ENCODE measurements at places on chromosomes 11 and 22.
A peak's percentile ranks its signal among the peaks of the same experiment; 100 is the strongest.

DNA sequence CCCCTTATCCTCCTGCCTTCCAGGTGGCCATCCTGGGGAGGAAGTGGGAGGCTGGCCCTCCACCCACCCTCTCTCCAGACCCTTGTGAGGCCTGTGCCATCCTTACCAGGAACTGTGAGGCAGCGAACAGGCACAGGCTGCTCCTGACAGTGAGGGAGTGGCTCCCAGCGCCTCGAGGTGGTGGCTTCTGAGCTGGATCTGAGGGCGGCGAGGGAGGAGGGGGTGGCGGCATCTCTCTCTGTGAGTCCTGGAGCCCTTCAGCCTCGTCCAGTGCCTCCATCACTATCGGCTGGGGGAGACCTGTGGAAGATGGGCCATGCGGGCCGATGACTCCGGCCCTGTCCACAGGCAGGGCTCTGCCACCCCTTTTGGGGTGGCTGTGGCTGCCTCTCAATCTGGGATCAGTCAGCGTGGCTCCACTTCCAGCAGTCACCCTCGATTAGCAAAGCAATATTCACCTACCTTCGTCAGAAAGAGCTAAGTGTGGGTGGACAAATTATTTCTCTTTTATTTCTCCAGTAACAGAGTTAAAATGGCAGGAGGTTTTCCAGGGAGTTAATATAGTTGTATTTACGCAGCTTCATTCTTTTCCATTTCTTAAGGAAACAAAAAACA, 18.0 kb upstream of the IGSF22 start:
- no peak for DNase-seq

GRCh38 chr11:1923201-1923956, 3.9 kb downstream of the TNNT3 start:
- no peak for DNase-seq

DNA sequence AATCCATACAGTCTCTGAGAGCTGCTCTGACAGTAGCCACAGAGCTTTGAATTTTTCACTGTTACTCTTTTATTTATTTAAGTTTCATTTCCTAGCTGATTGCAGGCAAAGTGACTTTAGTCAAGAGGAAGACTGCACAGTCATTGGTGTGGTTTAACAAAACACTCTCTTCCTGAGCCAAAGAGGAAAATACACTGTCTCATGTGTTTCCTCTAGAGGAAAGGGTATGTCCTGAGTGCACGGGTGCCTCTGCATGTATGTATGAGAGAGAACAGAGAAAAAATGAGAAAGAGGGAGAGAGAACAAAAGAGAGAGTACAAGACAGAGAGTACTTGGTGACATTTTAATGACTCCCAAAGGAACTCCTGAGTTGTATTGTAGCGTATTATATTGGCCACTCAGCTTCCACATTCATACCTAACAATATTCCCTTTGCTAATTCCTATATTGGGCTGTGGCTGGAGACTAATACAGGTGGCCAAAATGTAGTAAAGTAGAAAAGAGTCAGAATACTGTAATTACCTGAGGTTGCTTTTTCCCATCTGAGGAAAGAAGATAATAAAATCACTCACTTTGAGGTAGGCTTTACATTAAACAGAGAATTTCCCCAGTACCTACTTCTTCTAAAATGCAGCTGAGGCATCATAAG, at the start of gene OR4D9:
Gene OR4D9, plus strand, starts transcription at position 599 of the 649 bp plus-strand sequence. CDS start 3,374 bp downstream, outside the sequence.
- DNase-seq = no peak

DNA sequence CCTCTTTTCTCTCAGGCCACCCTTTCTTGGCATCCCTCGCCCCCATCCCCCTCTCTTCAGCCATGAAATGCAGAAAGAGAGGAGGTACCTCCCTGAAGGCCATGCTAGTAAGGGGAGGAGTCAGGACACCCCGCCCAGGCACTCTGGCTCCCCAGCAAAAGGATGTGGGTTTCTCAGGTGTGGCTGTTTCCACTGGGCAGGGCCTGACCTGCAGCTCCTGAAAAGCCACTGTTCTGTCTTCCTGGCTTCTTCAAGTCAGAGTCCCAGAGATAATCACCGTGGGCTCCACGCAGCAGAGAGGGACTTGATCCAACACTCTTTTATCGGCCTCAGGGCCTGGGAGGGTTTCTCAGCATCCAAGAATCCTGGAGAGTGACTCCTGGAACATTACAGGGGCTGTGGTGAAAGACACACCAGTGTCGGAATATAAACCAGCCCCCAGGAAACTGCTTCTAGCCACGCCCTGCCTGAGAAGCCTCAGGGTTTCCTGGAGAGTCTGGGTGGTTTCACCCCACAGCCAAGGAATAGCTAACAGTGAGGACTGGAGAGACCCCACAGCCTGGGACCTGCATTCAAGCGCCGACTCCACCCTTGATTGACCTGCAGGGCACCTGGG, 45.7 kb upstream of the TSPAN18 start:
- peak; percentile 39 for DNase-seq

DNA sequence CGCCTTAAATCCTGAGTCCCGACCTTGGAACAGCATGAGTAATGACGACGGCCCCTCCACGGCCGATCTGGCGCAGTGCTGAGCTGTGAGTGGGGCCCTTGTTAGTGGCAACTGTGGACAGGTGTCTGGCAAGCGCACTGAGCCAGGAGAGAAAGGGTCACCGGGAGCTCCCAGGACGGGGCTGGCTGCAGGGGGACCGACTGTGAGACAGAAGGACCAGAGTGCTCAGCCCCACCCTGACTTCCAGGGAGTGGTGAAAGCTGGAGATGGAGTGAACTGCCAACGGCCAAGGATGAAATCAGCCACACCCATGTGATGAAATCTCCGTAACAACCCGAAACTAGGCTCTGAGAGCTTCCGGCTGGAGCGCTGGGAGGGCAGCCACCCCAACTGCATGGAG, 228.6 kb downstream of the BRD1 start:
- no peak for DNase-seq

- no peak for DNase-seq
Measured at GRCh38 chr22:23218867-23219251, 38.5 kb downstream of the BCR start.

GRCh38 chr11:16891964-16892363, 122.2 kb downstream of the PLEKHA7 start:
- DNase-seq = no peak

- DNase-seq = no peak
Measured at GRCh38 chr11:119907122-119907851, 178.3 kb upstream of the NECTIN1 start.

- DNase-seq = peak; percentile 35
Measured at GRCh38 chr22:32801537-32802236, at the start of gene TIMP3. TSS of gene TIMP3 (plus strand) at chr22:32801705. CDS start at chr22:32802002, 297 bp downstream.

DNA sequence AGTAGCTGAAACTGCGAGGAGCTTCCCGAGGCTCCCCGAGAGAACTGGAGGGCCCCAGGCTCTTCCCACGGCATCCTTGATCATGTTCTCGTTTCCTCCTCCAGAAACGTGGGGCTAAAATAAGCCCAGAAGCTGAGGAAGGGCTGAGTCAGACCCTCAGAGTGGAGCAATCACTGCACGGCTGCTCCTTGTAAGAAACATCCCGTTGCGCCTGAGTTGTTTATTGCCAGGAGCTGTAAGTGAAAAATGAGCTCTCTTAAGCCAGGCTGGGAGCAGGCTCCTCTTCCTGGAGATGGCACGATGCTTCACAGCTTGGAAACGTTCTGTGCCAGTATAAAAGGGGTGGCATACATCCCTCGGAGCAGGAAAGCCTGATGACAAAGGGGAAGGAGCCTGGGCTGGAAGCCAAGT, 47.3 kb upstream of the SYN3 start:
- DNase-seq = no peak

DNA sequence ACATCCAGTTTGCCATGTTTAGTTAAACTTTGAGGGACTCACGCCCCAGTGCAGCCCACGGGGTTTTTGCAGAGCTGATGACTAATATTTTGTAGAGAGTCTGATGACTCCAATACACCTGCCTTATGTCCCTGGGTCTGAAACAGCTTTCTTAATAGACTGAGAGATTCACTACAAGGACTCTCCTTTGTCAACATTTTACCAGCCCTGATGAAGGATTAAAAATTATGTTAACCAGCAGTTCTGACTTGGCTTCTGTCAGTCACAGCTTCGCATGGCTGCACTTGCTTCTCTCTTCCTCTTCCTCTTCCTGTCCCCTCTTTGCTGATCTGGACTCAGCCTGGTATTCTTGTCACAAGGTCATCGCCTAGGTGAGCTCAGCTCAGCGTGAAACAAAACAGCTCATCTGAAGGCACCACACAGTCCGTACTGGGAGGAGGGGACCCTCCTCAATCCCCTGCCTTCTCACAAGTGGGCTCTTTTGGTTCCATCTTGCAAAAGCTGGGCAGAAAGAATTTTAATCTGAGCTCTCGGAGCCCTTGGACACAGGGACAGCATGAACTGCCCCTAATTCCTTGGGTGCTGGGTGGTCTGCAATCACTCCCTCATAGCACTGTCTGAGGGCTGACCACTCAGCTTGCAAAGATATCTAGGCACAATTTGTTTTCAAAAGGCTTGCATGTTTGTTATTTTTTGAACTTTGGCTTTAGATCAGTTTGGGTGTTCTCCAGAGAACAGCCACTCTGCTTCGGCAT, 38.1 kb upstream of the POU2AF1 start:
- peak; percentile 22 for DNase-seq

GRCh38 chr11:14237444-14237961, 121.5 kb downstream of the RRAS2 start:
- no peak for DNase-seq

- DNase-seq = peak; percentile 77
Measured at GRCh38 chr22:22959147-22959827, 71.7 kb downstream of the IGLL5 start.

DNA sequence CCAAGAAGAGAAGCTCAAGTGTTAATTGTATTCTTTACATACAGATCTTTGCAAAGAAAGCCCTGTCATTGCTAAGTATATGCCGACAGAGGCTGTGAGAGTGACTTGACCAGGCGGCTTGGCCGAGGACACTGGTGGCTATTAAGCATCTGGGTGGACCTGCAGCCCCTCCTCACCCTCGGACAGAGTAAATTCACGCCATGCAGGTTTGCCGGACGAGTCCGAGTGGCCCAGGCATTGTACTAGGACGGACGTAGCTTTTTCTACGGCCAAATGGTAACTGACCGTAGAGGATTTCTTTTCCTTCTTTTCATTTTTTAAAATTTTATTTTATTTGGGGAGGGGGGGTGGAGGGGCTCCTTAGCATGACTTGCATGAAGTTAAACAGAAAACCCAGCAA, 47.0 kb downstream of the KCNC1 start:
- DNase-seq = no peak

DNA sequence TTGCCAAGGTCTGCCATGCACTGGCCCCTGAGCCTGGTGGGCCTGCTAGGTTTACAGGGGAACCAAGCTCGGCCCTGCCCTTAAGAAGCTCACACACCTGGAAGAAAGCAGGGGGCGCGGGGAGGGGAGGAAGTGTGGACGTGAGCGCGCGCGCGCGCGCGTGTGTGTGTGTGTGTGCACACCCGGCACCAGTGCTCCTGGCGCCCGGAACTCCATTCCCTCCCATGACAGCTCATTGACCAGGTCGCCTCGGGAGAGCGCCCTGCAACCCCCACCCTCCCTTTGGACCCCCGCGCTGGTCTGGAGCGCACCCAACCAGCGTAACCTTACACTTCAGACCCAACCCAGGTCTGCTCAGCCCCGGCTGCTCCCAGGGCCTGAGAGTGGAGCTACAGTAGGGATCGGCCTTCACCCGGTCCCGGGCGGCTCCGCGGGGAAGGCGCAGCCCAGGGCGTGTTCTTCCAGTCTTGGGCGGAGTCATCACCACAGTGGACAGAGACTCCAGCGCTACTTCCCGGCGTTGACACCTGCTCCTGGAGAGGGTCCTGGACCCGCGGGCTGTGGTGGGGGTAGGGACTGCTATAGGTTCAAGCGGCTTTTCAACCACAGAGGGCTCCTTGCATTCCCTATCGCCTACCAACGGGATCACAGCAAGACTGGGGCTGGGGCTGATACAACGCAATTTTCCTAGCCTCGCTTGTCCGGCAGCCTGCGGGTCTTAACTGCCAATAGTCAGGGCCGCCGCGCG, 1.5 kb downstream of the GALNT18 start:
- peak; percentile 23 for DNase-seq

GRCh38 chr22:40040927-40041326, 46.2 kb downstream of the FAM83F start:
- DNase-seq = no peak

DNA sequence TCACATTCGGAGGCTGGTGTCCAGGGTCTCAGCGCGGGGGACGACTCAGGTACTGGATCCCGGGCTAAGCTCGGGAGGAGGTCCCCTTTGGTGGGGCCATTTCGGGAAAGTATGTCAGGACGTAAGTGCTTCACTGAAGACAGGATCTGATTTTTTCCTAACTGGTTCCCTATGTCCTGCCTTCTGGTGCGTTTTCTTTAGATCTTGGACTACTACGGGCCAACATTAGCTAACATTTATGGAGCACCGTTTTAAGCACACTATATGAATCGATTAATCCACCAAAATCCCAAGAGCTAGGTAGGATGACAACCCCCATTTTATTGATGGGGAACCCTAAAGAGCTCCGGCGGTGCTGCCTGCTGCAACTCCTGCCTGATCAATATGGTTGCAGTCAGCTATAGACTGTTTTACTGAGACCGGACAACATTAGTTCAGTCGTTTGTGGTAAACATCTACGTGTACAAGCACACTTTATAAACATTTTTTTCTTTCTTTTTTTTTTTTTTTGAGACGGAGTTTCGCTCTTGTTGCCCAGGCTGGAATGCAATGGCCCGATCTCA, 17.0 kb upstream of the WDR74 start:
- DNase-seq = no peak

GRCh38 chr22:34814260-34815025, 251.5 kb upstream of the ISX start:
- DNase-seq = no peak

DNA sequence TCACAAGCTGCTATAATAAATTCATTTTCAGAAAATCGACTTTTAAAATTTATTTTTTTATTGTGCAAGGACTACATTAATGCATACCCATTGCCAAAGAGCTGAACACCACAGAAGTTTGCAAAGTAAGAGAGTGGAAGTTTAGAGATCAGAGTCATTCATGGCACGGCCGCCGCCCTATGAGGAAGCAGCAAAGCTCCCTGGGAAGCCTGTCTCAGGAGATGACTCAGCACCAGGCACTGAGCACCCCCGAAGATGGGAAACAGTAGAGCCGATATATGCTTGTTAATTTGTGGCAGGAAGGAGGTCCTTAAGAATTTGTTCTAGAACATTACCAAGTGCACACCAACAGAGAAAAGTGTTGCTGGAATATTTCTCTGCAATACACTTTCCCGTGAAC, 693.7 kb downstream of the OPCML start:
- DNase-seq = no peak

GRCh38 chr11:111602865-111603610, 789 bp downstream of the SIK2 start:
- peak; percentile 40 for DNase-seq

DNA sequence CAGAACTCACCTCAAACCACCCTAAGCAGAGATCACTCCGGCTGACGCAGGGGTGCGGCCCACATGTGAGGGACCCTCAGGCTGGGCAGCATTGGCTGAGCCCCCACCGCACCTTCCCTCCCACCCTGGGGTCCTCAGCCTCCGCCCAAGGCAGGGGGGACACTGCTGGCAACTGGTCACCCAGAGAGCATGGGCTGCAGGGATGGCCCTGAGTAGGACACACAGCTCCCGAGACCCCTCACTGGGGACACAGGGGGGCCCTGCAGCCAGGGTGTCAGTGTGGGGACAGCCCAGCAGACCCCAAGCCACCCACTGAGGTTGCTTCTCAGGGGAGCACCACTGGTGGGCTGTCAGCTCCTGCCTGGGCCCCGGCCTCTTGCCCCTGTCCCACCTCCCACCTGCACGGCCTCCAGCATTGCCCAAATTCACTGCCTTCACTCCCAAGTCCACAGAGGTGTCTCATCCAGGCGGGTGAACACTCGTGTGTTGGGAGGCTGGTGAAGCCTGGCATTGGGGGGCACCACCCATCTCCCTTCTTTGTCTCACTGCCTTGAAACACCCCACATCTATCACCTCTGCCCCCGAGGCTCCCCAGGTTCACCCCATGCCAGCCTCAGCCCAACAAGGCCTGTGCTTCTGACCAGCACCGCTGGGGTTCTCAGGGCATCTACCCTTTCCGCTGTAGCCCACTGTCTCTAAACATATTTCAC, 4.7 kb downstream of the C11orf21 start:
- DNase-seq = peak; percentile 12
